Skin of body (tissue), 3 donors: ENCODE measurements at places on chromosomes 7 and 10. TPM values are rescaled to one million over a fixed set of nuclear protein-coding genes. Genes with fewer than 3 reads are reported as not detected.

Gene ELFN1
- 3.1 TPM for total RNA-seq

Gene COL17A1
- total RNA-seq = 128 TPM

Gene DENND2A
- total RNA-seq = 24.9 TPM

Gene DPP6
- 2.0 TPM for total RNA-seq

Gene CPA4
- total RNA-seq = 63.8 TPM

Gene NXPH1
- 0.10 TPM for total RNA-seq

Gene FKBP6
- total RNA-seq = not detected

Gene TMEM273
- total RNA-seq = 12.0 TPM

Gene NANOS1
- total RNA-seq = 3.0 TPM

Gene ASCC1
- 23.0 TPM for total RNA-seq

Gene GRM3
- total RNA-seq = 0.20 TPM

Gene SUGCT
- total RNA-seq = 5.2 TPM

Gene PAX4
- not detected for total RNA-seq

Gene CALML3
- 9.8 TPM for total RNA-seq

Gene MMD2
- not detected for total RNA-seq

Gene ZNF804B
- not detected for total RNA-seq

Gene C10orf67
- 0.30 TPM for total RNA-seq

Gene NCF1
- total RNA-seq = 2.7 TPM

Gene UCN3
- total RNA-seq = not detected

Gene GRID2IP
- total RNA-seq = 0.30 TPM

Gene R3HCC1L
- total RNA-seq = 15.1 TPM

Gene ZCWPW1
- 4.7 TPM for total RNA-seq

Gene CAV2
- total RNA-seq = 78.6 TPM

Gene OR6V1
- not detected for total RNA-seq

Gene ARID5B
- total RNA-seq = 68.3 TPM

Gene PKD1L1
- 0.30 TPM for total RNA-seq

Gene PLAC9
- 40.2 TPM for total RNA-seq

Gene TWIST1
- total RNA-seq = 39.9 TPM

Gene FKBP9
- 194 TPM for total RNA-seq
